ENCODE measurements at places on chromosomes 12 and 14.

GRCh38 chr12:117298648-117299225 is 62.7 kb downstream of the NOS1 start:
- DNase-seq = no peak

- peak; percentile 47 for DNase-seq
Measured at GRCh38 chr14:64910847-64911495, 3.3 kb upstream of the CHURC1 start.

GRCh38 chr12:1203735-1204019 is 212.7 kb downstream of the ERC1 start:
- no peak for DNase-seq

GRCh38 chr12:111482462-111482861 is 76.7 kb downstream of the SH2B3 start:
- no peak for DNase-seq

DNA sequence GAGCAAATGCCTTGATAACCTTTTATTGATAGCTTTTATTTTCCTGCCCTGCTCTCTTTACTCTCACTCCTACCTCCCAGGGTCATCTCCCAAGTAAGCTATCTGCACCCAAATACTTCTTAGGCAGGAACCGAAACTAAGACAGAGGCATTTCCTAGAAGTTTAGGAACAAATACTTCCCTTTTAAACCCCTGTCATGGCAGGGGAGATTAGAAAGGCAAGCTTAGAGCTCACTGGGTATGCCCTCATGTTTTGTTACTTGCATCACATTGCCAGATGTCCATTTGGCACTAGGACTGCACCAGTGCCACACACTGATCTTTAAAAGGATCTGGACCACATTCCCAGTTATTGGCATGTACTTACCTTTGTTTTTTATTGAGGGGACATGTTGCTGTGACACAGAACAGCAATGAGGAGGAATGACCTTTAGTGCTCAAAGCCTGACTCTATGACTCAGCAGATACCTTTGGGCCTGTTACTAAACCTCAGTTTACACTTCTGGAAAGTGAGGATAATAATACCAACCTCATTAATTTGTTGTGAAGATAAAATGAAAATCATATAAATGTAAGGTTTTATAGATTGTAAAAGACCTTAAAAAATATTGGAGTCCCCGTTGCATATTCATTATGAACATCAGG is 40.9 kb upstream of the MBIP start:
- no peak for DNase-seq

DNA sequence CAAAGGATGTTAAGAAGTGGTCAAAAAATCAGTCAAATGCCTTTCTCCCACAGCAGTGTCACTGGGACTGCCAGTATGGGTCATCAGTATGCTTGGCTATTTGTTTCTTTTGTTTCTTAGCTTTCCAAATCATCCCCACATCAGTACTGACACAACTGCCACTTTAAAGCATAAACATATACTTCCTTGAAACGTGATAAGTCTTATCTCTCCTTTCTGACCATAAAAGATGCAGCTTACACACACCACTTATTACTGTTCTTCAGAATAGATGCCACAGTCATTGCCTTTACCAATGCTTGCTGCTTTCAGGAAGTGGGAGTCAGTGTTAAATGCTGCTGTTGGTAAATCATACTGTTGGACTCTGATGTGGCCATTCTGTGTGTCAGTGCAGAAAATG is 18.6 kb upstream of the GARIN2 start:
- no peak for DNase-seq

All from MCF 10A (cell line).